ENCODE measurements at places on chromosomes 1 and 21.

DNA sequence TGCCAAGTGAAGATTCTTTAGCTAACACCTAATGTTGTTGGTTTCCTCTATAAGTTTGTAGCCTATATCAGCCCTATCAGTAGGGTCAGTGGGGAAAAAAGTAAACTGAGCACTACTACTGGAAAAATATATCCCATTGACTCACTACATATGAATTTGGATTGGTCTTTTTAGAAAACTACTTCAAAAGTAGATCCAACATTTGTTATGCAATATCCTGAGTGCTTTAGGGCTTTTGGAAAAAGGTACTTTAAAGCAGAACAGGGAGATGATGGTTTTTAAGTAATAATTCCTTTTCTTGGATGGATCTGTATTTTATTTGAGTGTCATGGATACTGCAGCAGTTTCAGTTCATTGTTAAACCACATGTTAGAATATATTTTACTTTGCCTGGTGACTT lies 7.1 kb downstream of the C1orf21 start:
- no peak for DNase-seq

DNA sequence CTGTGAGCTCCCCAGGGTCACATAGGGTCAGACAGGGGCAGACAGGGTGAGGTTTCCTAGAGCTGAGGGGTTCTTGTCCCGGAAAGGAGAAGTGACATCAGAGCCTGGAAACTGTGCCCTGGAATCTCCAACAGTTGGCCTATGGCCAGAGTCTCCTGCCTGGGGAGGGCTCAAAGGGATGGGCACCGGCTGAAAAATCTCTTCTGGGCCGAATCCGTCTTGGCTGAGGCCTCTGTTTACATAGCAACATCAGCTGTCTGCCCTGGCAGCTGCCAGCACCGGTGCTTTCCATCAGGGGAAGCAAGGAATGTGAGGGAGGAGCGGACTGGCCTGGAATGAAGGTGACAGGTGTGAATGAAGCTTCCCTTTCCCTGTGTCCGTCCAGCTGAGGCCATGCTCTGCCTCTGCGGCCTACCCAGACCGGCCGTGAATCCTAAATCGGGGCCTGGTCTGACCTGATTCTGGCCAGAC lies 30.7 kb downstream of the VASH2 start:
- DNase-seq, result no peak

DNA sequence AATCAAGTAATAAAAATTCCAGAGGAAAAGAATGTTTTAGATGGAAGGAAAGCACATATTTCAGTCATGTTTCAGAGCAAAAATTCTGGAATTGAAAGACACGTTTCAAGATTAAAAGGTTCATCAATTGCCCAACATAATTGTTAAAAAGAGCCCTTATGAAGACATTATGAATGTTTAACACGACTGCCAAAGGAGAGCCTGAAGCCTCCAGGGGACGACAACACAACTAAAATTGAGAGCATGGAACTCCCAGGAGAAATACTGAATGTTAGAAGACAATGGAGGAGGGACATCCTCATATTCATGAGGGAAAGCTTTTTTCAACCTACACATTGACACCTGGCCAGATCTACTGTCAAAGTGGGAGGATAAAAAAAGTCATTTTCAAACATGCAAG lies 16.0 kb downstream of the OR2T11 start:
- no peak for DNase-seq

GRCh38 chr1:88979749-88980116 lies 12.7 kb downstream of the KYAT3 start:
- no peak for DNase-seq

DNA sequence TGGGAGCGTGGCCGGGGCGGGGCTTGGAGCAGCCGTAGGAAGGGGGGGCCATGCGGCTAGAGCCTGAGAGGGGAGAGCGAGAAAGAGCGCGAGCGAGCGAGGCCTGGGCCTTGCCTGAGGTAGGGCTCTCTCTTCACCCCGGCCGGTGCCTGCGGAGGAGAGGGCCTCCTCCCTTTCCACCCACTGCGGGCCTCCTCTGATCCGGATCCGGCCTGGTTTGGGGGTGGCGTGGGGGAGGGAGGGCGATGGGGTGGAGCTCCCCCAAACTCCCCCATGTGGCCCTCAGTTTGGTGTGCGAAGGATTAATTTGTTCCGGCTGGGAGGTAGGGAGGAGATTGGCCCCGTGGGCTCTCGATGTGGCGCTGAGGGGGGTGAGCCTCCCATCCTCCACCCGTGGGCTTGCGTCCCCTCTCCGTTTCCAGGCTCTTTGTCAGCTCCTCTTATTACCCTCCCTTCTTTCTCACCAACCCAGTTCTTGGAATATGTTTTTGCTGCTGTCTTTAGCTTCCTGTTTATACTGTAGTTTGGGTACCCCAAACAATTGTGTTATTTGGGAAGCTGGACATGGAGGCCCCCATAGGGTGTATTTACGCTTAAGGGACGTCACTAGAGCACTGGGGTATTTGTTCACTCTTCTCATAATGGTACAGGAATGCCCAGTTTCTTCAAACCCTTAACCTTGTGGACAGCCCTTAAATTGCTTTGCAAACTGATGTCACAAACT lies 685 bp downstream of the UBAP2L start:
- DNase-seq, result peak; percentile 26

GRCh38 chr21:45582128-45582527 lies 39.9 kb upstream of the SLC19A1 start:
- no peak for DNase-seq

GRCh38 chr1:178713259-178713658 lies 11.8 kb upstream of the RALGPS2 start:
- DNase-seq, result no peak
